Activated CD8-positive, alpha-beta memory T cell treated with anti-CD3 and anti-CD28 coated beads for 48 hours (primary cell): ENCODE measurements at places on chromosomes 13 and 19.
A peak's percentile ranks its signal among the peaks of the same experiment; 100 is the strongest.

DNA sequence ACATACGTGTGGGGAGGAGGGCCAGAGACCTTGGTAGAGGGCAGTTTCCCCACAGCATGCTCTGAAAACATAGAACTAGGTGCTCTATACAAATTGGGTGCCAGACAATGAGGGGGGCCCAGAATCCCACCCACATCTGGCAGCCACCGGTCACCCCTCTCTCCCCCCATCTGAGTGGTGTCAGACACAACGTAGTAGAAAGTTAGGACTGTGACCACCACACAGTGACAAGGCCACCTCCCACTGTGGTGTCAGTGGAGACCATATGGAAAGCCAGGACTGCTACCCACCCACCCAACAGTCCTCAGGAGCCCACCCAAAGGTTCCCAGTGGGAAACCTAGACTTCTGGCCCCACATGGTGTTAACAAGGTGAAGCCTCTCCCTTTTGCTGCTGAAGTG lies 2.1 kb upstream of the ATP4B start:
- DNase-seq, result no peak

DNA sequence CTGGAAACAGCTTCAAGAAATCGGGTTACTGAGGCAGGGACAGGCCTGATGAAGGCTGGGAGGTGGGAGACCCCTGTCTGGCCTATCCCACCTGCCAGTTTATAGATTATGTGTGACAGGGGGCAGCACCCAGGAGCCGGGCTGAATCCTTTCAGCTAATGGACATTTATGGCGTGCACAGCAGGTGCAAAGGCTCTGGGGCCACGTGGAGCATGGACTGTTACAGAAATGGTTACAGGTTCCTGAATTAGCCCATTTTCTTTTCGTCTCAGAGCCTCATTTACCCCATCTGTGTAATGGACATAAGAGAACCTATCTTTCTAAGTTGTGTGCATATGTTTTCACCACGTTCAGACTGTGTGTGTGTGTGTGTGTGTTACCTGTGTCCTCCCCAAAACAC lies 34.4 kb upstream of the TNFAIP8L1 start:
- no peak for DNase-seq

- no peak for DNase-seq
Measured at GRCh38 chr13:34553376-34553775, 388.7 kb upstream of the NBEA start.

DNA sequence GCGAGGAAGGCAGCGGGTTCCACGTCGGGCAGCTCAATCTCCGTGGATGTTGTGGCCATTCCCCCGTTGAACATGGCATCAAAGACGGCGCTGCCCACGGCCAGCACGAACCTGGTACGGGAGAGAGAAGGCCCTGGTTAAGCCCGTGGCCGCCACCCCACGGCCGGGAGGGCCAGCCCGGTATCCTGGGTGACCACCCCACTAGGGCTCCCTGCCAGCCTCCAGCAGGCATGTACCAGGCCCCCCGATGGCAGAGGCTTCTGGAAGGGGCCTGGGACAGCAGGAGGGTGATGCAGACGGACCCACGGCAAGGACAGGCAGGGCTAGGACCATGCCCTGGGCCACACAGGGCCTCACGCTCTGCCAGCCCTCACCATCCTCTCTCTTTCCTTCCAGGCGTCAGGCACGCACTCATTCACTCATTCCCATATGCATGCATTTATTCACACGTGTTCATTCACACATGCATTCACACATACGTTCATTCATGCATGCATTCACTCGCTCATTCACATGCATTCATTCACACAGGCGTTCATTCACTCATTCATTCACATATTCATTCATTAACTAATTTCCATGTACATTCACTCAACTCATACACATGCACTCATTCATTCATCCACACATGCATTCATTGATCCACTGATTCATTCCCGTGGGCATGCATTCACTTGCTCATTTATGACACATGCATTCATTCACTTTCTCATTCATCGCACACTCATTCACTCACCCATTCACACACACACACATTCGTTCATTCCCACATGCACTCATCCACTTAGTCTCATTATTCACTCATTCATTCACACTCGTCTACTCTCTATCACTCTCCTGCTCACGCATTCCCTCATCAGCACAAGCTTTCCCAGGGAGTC lies 17.9 kb downstream of the BTBD2 start:
- no peak for DNase-seq

DNA sequence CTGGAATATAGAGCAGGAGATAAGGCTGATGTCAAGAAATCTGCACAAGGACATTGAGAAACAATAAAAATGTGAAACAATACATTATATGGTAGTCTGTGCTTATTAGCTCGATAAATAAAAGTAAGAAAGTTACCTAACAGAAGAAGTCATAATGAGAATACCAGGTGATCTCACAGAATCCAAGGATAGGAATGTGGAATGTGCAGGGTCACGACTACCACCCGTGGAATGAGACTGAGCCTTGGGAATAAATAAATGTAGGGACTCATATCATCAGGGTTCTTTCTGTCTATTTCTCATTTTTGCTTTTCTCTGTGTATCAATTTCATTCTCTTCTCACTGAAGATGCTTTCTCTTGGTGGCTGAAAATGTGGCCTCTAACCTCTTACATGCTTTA lies 26.0 kb upstream of the KBTBD7 start:
- no peak for DNase-seq

DNA sequence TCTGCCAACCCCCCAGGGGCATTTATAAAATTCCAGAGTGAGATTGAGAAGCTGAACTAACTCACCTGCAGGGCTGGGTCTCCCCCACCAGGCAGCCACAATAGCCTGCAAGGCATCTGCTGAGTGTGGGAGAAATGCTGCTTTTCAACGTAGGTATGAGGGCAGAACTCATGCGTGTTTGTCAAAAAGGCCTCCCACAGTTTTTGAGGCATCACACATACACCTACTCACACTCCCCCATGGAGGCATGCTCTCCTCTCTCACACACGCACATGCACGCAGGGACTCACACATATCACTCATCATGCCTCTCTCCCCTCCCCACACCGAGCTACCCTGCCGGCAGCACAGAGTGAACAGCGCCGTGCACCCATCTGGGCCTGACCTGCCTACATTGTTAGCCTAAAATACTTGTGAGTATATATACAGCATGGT lies 390.5 kb downstream of the FGF9 start:
- peak; percentile 45 for DNase-seq

DNA sequence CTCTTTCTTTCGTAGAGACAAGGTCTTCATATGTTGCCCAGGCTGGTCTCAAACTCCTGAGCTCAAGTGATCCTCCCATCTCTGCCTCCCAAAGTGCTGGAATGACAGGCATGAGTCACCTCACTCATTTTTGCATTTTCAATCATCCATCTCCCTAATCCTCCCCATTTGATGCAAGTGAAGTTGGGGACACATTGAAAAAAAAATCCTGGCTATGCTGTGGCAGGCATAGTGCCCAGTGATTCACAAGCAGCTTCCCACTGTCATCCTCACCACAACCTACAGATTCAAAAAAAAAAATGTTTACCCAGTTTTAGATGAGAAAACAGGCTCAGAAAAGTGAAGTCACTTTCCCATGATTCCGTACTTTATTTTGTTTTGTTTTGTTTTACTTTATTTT lies 44.7 kb upstream of the USP29 start:
- DNase-seq, result no peak
